CD4-positive, alpha-beta T cell treated with Interferon alpha-2 for 1 hour (primary cell): ENCODE measurements at places on chromosomes 4 and X.

DNA sequence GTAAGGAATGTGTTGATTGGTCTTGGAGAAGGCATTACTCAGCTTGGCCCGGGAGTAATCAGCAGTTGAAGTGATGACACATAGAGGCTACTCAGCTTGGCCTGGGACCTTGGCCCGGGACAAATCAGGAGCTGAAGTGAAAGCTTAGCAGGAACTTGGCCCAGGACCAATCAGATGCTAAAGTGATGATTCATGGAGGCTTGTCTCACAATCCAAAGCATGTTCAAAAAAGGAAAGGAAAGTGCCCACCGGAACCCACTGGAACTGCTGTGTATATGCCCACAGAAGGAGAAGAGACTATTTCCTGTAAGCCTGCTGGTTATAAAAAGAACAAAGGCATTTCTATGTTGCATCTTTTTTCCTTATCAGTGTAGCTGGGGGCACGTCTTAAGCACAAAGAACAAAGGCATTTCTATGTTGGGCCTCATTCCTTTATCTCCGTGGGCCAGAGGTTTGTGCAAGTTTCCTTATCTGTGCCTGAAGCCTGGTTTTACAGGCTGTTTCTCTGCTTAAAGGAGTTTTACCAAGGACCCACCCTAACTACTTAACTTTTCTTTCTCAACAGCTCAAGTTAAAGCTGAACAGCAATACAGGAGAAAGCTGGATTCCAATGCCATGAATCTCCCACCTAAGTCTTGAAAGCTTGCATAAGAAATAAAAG is 1176.7 kb downstream of the NLGN4X start:
- DNase-seq = peak; percentile 1

- no peak for DNase-seq
Observed at GRCh38 chrX:100663642-100664041, 19.6 kb downstream of the SRPX2 start.

DNA sequence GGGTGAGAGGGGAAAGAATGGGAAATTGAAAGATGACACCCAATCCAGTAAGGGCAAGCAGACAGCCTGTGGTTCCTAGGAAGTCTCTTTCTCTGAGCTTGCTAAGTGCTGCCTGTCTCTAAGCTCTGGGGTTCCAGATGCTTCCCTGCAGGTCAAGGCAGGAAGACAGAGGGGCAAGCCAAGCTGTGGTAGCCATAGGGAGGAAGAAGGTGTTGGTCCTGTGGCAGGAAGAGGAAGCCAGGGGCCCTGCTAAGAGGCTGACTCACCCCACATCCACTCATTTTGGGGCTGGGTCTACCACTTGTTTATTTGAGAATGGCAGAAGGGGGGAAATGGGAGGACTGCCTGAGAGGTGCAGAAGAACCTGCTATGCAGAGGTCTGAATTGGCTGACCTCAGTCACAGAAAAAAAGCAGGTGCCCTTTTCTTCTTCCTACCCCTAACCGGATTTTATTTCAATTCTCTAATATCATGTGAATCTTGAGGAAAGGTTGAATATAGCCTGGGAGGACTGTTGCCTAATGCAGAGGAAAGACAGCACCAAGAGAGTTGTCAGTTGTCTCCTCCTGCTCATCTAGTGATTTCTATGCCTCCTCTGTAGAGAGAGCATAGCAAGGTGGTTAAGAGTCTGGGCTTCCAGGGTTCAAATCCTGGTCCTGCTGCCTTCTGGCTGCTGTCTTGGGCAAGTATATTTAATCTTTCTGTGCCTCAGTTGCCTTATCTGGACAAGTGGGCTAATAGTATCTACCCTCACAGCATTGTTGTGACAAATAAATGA is 27.4 kb downstream of the HOPX start:
- DNase-seq = no peak

- no peak for DNase-seq
Observed at GRCh38 chrX:23884427-23885024, 23.2 kb downstream of the APOO start.

DNA sequence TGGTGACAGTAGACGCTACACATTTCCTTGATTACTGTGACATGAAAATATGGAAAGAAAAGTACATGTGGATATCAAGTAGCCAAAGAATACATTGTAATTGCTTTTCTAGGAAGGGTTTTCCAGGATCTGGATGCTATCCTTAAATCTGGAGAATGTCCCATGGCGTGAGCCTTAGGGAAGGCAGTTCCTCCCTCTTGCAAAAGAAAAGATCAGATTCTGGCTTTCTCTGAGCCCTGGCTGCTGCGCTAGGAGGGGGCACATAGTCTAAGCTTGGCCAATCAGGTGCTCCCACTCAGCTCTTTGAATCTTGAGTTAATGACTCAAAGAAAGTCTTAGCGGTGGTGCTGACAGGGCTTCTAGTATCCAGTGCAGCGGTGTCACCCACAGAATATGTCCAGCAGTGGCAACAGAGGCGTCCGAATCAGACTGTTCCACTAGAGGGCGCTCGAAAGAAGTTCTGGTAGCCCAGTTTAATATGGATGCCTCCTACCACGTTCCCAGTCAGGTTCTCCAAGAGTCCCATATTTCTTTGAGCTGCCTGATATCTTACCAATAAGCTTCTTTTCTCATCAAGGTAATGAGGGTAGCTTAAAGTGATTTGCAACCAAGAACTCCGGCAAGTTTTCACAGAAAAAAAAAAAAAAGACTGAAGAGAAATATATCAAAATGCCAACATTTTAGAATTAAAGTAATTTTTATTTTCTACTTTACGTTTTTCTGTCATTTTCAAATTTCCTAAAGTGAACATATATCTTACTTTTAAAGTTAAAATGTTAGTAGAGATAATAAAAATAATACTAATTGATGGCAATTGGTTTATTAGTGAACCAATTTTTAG is 213.4 kb upstream of the S100G start:
- DNase-seq = peak; percentile 40

DNA sequence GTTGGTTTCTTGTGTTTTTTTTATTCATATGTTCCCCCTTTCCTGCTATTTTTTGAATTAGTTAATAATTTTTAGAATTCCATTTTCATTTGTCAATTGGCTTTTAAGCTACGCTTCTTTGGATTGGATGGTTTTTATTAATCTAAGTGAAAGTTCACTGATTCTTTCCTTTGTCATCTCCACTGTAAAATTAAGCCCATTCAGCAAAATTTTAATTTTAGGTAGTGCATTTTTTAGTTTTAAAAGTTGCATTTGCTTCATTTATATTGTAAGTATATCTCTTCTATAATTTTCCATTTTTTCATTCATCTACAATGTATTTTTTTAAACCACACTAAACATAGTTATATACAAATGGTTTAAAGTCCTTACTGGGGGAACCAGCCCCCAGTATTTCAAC is 417.3 kb upstream of the HTR2C start:
- DNase-seq = no peak

DNA sequence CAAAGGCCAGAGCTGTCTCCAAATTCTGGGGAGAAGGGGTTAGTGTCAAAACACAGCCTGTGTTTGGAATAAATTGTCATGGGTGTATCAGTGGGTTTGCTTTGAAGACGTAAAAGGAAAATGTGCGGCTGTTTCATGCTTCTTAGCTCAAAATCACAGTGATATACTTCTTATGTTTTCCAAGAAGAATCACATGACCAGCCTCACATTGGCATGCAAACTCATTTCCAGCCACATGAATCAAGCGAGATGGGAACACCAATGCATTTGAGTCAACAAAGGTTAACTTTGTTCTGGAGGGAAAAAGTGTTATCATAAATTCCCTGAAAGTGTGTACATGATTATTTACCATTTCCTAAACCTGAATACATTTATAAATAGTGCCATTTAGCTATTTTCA is 19.0 kb upstream of the SPP1 start:
- DNase-seq = no peak

GRCh38 chr4:39255871-39256270 is 73.5 kb downstream of the WDR19 start:
- no peak for DNase-seq

- no peak for DNase-seq
Observed at GRCh38 chrX:118062817-118063615, 53.6 kb downstream of the KLHL13 start.
